ENCODE measurements at places on chromosomes 7 and 10.

GRCh38 chr7:100506356-100506923 lies 22.7 kb downstream of the NYAP1 start:
- no peak for DNase-seq

DNA sequence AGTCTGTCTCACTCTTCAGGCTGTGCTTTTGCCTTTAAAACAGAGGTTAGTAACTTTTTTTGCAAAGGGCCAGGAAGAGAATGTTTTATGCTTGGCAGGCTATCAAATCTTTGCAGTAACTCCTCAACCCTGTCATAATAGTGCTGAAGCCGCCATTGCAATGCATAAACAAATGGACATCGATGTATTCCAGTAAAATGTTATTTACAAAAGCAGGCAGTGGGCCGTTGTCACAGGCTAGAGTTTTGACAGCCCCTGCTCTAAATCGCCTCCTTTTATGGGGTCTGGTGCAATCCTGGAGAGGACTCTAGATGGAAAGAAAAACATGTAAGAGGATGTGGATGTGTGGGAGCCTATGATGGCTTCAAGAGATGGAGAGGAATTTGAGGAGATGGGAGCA lies 568.3 kb downstream of the TYW1 start:
- DNase-seq, result no peak

DNA sequence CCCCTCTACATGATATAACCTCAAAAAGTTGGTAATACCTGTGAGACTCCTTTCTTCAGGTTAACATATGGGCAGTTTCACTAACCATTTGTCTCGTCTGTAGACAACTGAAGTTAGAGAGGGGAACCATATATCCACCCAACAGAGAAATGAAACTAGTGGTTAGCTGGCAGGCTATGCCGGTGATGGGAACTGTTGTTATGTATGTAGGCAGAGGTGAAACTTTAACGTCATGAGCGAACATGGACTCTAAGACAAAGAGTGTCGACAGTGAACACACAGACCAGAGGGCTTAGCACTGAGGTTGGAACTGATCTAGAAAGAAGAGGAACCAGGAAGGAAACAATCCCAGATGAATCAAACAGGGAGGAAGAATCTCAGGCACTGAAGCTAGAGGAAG lies 112.4 kb downstream of the ELMO1 start:
- DNase-seq, result peak; percentile 46

DNA sequence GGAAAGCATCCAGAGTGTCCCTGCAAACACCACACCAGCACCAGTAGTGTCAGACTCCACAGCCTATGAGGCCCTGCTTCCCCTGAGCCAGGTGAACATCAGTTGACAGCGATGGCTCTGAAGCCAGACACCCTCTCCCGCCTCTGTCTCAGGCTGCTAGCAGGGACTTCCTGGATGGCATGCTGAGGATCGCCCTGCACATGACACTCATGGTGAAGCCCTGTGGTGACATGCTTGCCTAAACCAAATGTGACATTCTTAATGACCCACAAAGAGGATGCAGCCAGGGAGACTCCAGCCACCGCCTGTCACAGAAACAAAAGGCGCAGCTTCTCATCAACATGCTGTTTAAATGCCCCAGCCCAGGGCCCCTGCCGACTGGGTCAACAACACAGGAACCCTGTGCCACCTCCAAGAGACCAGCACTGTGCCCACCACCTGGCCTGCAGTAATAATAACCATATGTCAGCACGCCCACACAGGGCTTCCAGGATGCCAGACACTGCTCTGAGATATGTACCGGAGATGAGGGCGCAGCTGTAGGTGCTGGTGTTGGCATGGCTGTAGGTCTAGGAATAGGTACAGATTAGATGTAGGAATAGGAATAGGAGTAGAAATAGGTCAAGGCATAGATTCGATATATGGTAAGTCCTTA lies 81.3 kb downstream of the GRID1 start:
- no peak for DNase-seq

DNA sequence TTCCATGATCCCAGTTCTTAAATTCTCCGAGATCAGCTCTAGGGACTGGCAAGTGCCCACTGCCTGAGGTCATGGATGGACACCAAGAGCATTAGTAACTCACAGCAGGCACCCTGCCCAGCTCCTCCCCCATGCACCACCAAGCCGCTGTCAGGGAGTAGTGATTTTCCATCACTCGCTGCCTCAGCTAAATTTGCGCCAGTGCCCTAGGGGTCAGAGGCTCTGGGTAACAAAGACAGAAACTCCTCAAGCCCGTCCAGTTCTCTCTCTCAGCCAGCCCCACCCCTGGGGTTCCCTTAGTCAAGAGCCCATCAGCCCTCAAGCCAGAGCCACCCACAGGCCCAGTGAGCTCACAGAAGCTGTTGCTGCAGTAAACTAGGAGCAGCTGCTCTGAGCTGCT lies 30.0 kb downstream of the PAX2 start:
- no peak for DNase-seq

- DNase-seq, result no peak
Measured at GRCh38 chr10:130739757-130740145, 571.8 kb downstream of the TCERG1L start.

DNA sequence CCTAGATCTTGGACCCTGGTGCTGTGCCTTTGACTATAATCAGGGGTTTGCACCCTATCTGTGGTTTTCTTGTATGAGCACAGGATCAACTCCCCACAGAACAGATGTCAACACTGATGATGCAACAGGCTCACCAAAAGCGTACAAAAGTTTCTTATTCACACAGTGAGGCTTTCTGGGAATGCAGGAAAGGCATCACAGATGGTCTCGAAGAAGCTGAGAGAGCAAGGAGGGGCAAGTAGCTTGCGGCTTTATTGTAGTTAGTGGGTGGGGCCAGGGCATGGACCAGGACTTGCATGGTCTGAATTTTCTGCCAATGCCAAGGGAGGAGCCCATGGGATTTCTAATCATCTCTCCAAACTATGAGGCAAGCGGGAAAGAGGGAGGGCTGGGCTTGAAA lies 46.2 kb downstream of the SEC61G start:
- DNase-seq, result no peak

- DNase-seq, result no peak
Measured at GRCh38 chr10:96456296-96456840, 57.4 kb downstream of the TLL2 start.

GRCh38 chr10:12547301-12547771 lies 198.0 kb downstream of the CAMK1D start:
- no peak for DNase-seq

DNA sequence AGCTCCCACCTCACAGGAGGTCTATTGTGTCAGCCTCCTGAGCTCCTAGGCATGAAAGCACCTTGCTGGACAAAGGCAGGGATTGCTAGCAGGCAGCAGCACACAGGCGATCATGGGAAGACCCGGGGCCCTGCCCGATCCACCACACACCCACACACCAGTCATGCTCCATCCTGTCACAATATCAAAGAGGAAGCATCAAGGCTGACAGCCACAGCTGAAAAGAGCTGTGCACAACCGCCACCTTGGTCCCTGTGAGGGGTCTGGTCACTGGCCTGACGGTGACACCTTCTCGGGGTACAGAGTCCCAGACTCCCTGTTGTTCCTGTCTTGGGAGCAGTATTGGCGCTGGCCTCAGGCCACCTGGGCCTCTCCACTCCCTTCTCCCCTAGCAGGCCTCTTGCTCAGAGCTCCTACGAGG lies 89.7 kb upstream of the RET start:
- no peak for DNase-seq

DNA sequence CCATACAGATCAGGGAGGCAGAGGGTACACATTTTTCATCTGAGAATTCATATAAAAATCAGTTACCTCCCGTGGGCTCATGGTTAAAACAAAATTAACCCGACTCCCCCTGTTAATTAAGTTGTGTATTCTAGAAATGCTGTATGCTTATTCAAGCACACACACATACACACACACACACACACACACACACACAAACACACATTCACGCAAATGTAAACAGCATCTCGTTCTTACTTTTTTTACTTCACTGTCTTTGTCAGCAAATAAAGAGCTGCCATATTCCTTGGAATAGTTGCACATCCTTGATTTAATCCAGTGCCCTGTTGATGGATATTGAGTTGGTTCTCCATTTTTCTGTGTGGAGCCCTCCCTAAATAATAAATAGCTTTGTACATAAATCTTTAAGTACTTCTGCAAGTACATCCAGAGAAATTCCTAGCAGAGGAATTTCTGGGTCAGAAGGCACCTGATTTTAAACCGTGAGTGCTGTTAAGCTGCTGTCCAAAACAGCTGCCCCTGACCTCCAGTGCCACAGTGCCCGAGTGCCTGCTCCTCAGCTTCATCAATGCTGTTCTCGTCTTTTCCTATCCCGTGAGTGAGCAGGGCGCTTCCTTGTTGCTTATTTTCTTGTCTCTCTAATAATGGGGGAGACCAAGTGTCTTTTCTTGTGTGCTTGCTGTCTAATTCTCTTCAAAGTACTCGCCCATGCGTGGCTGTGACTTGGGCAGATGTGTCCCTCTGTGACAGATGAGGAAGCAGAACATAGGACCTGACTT lies 117.2 kb downstream of the RGS10 start:
- no peak for DNase-seq

GRCh38 chr7:24434972-24435371 lies 138.3 kb upstream of the PALS2 start:
- no peak for DNase-seq

- DNase-seq, result no peak
Measured at GRCh38 chr10:12349629-12350166, 351 bp downstream of the CAMK1D start.

DNA sequence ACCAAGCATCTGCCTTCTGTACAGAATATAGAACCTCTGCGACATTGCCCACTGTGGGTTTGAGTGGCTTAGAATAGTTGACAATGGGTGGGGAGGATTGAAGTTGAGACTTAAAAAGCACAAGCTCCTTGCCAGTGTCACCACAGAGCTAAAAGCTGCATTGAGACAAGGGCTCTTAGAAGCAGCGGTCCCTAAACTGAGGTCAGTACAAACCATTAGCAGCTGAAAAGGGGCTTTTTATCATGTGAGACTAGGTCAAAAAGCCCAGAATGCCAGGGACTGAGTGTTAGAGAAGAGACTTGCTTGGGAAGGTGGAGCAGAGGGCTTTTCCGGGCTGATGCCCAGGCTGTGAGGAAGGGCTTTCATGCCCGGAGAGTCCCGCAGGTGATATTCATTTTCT lies 91.3 kb downstream of the POU6F2 start:
- no peak for DNase-seq

DNA sequence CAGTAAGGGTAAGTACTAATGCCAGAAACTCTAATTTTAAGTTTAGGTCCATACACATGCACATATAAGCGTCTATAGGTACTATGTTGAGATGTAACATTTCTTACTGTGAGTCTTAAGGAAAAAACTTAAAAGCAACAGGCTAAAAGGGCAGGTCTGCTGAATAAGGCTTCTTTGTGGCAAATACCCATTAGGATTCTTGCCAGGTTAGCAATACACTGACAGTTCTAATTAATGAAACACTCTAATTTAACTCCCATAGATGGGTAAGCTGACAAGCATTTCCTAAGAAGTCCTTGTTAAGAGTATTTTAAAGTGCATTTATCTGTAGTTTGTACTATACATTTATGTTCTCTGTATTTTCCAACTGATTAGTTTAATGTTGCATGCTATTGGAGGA lies 14.0 kb downstream of the SCRN1 start:
- no peak for DNase-seq

DNA sequence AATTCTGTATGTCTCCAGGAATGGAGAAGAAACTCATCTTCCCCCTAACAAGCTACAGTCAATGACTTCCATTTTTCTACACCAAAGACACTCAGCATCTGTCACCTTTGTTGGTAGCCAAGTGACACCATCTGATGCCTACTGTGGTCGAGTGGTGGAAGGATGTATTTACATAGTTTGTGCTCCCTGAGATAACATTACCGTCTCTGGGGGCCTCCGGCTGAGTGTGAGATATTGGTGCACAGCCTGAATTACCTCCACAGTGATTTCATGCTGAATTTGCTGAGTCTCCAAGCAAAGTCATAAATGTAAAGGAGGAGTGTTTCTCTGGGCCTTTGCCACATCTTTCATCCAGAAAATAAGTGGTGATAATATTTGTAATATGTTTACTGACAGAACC lies 114.0 kb downstream of the GRID1 start:
- no peak for DNase-seq

DNA sequence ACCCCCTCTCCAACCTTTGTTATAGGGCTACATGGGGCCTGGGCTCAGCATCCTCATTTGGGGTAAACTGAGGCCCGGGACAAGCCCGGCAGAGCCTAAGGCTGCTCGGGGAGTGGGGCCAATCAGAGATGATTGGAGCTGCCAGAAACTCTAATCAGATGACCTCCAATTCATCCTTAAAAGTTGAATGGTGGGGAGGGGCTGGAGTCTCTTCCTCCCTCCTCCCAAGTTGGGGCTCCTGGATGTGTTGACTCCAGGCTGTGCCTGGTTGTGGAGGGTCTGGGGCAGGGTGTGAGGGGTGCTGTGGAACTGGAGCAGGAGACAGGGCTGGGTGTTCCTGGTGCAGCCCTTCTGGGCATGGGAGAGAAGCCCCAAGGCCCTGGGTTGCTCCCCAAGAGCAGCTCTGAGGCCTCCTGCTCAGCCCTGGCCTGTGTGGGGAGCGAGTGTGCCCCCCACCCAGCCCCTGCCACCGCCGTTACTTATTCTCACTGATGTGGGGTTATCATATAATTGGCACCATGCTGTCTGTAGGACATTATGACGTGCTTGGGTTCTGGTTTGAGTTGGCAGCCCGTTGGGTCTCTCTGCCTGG lies 2.2 kb downstream of the BHLHA15 start:
- DNase-seq, result no peak

- no peak for DNase-seq
Measured at GRCh38 chr7:9869151-9869550, 1104.5 kb upstream of the PHF14 start.

GRCh38 chr7:127650847-127651555 lies 993 bp upstream of the SND1 start:
- peak; percentile 31 for DNase-seq

Measured in activated naive CD4-positive, alpha-beta T cell treated with anti-CD3 and anti-CD28 coated beads, Interleukin-2, amount 10 ng/mL, durations not matched to agents 7 days and 5 days (primary cell).